Naive thymus-derived CD4-positive, alpha-beta T cell (primary cell): ENCODE measurements at places on chromosomes 2 and 18. TPM values are rescaled to one million over a fixed set of nuclear protein-coding genes. Genes with fewer than 3 reads are reported as not detected.
A peak's percentile ranks its signal among the peaks of the same experiment; 100 is the strongest.

- DNase-seq = peak; percentile 21
Observed at GRCh38 chr2:172107690-172108586, 5.2 kb upstream of the DLX2 start.

DNA sequence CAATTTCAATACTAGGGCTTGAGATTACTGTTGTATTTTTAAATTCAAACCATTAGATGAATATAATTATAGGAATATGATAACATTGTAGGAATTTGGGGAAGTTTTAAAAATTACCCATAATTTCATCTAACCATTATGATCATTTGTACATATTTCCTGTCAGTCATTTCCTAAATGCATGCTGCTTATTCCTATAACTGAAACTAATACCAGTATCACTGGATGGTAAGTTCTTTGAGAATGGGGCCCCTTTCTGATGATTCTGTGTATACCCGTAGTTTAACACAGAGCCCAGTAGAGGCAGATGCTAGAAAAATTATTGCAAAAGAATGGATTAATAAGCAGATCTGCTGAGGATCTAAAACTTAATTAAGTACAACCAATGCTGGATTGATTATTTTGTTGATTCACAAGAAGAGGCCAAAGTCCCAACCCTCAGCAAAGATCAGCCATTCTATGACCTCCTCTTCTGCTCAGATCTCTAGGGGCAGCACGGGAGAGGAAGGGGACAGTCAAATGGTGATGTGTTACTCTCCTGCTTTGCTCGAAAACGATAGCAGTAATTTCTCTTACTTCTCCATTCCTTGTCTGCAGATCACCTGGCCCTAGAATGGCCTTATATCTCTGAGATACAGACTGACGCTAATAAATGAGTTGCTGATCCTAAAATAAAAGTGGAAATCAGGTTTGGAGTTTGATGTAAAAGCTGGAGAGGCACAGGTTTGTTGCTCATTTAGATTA is 69.5 kb upstream of the PELI1 start:
- DNase-seq = no peak

GRCh38 chr2:19885791-19886190 is 16.0 kb downstream of the TTC32 start:
- DNase-seq = no peak

The SLC30A3 gene
- total RNA-seq = not detected

The CYTIP gene
- 405 TPM for total RNA-seq

DNA sequence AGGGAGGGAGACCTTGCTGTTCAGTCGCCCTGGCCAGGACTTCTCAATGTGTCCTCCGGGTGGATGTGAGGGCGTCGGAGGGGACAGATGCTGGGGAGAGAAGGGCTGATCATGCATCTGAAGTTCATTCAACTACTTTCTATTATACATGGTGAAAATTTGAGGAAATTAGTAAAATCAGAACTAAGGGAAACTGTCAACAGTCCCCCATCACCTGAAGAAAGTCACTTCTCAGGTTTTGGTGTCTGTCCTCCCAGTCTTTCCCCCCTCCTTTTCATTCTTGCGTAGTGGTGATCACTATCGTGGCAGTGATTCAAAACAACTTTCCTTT is 17.4 kb upstream of the ACKR3 start:
- no peak for DNase-seq

DNA sequence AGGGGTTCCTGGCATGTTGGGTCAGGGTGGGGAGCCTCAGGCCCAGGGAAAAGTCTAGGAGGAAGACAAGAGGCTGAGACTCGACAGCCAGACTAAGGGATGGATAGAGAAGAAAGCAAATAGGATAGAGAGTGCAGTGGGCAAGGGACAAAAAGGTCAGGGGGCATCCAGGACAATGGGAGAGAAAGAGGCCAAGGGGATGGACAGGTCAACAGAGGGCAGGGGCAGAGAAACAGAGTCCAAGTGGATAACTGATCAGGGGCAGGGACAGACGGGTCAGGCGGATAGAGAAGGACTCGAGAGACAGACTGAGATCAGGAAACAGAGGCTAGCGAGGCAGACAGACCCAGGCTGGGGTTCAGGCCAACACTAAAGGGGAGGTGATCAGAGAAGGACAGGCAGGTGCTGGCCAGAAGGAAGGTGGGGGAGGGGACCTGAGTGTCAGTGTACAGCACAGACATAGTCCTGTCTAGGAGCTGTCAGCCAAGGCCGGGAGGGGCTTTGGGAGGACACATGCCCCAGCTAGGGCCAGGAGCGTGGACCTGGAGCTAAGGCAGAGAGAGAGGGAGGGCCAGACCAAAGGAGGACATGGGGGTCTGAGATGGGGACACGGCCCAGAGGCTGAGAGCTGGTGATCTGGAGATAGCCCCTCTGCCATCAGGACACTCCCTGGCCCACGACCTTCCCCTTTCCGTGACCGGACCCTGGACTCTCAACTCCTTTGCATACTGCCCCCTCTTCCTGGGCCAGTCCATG is 12.2 kb downstream of the ASIC4 start:
- no peak for DNase-seq

The RSAD2 gene
- 72.6 and 73.3 TPM in 2 replicates for total RNA-seq

GRCh38 chr2:12514631-12515437 is 201.9 kb upstream of the TRIB2 start:
- peak; percentile 34 for DNase-seq

DNA sequence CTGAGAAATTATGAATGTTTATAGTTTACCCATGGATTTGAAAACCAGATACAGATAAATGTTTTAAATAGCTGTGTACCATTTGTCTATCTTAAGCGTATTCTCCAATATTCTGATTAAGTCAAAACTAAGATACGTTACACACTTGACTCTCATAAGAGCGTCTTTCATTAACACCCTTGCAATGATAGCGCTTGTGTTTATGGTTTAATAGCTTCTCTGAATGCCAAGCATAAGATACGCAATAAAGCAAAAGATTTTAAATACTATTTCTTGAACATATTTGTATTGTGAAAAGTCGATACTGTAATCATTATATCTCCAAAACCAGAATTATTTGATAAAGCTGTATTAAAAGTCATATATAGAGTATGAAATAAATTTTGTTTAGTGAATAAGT is 3.0 kb downstream of the CALCRL start:
- no peak for DNase-seq

DNA sequence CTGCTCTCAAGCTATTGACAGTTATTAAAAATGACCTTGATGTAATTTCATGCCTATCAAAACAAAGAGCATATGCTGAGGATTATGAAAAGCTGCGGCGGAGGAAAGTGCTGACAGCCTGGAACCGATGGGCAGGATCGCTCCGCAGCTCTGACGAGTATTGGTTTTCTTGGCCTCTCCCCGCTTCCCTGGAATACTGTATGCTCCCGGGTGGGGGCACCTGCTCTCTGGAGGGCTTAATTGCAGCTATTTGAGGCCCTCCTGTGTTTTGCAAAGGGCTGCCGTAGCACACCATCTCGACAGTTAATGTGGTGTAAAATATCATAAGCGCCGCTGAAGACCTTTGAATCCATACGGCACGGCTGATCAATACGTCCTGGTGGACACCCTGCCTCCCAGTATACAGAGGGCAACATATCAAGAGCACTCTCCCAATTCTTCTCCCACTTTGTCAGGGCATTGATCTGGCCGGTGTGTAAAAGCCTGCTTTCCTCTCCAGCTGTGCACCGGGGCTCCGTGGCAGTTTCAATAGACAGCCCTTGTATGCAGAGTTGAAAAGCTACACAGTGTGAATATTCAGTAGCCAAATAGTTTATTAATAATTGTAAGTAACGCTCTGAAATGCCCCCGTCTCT is 662.4 kb downstream of the GALR1 start:
- DNase-seq = no peak

- DNase-seq = no peak
Observed at GRCh38 chr2:188787658-188788240, 186.4 kb upstream of the COL3A1 start.
